ENCODE measurements at places on chromosomes 5 and 9.

- DNase-seq: no peak
These were observed 48.9 kb downstream of the TNFSF15 start for GRCh38 chr9:114756920-114757319.

DNA sequence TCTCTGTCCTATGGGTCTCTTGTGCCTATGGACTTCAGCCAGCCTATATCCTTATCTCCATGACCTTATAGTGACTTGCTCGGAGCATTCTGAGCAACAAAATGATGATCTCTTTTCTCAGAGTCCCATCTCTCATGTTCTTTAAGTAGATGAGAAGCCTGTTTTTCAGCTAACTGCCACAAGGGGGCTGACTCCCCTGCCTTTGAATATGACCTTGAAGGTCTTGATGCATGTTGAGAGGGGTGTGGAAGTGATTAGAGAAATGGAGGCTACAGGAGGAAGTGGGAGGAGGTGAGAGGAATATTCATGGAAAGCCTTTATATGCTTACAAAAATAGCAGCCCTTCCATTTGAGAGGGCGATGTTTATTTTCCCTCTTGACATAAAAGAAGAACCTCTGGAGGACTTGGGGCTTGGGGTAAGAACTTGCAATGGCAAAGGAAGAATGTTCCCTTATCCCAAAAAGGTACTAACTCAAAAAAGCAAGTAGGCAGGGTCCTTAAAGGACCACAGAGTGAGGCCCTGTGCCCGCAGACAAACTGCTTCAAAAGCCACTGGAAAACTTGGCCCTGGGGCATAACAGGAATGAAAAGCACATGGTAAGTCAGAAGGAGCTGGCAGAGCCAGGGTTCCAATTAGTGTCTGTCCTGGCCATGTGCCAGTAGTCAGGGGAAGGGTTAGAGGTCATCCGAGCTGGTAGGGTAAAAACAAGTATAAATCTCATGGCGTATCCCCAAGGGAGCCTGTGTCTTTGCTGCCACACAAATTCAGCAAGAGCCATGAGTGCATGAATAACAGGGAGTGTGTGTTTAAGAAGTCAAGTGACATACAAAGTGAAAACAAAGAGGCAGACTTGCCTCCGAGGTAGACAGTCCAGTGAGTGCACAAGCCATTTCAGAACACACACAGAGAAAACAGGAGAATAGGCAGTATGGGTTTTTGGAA, 39.1 kb downstream of the FGD3 start:
- peak; percentile 28 for DNase-seq

- peak; percentile 59 for DNase-seq
These were observed 744 bp downstream of the OTULIN start for GRCh38 chr5:14665101-14665822.

DNA sequence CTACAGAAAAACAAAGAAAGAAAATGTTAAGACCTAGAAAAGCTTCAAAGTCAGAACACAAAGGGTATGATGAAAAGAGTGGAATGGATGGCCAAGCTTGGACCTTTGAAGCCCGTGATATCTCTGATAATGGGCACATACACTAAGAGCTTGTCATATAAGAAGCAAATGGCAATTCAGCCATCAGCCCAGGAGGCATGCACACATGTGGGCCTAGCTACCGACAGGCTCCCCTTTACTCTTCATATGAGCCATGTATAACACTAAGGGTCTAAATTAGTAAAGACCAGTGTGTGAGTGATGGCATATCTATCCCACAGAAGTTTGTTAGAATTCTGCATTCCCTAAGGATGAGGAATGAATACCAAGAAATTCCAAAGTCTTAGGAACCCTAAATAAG, 20.1 kb downstream of the GRHPR start:
- DNase-seq: no peak

GRCh38 chr5:145774442-145774841, 60.7 kb downstream of the PRELID2 start:
- DNase-seq: no peak

GRCh38 chr9:127211983-127212382, 52.6 kb upstream of the GARNL3 start:
- no peak for DNase-seq

DNA sequence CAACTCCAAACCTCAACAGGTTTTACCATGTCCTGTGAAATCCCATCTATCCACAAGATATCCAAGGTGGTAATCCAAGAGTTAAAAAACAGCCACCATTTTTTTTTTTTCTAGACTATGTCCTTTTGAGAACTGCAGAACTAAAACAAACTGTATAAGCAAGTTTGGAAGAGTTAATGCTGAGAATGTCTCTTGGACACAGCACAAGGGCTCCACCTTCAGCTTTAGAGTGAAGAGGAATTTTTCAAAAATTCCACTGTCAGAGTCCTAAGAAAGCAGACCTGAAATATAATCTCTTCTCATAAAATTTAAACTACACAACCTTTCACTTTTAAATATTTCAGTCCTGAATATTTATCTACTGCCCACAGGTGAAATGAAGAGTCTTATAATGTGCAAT, 167.8 kb upstream of the CCNG1 start:
- no peak for DNase-seq

- no peak for DNase-seq
These were observed 220.2 kb downstream of the PLK2 start for GRCh38 chr5:58239731-58240130.

All from GM23248 (cell line).